ENCODE measurements at places on chromosomes 7 and 10. TPM values are rescaled to one million over a fixed set of nuclear protein-coding genes. Genes with fewer than 3 reads are reported as not detected.

GRCh38 chr7:37431413-37431812 is 17.3 kb downstream of the ELMO1 start:
- no peak for DNase-seq

The DENND2A gene
- total RNA-seq, result 2.7 TPM

DNA sequence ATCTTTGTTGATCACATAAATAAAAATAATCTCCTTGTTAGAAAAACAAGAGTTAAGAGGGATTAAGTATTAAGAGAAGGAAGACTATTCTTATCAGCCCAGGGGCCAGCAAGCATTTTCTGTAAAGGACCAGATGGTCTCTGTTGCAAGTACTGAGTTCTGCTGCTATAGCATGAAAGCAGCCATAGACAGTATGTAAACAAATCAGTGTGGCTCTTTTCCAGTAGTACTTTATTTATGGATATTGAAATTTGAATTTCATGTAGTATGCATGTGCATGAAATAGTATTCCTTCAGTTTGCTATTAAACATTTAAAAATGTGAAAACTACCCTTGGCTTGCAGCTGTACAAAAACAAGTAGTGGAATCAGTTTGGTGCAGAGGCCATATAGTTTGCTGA is 81.7 kb downstream of the STK31 start:
- DNase-seq, result no peak

GRCh38 chr10:28730031-28730778 is 52.9 kb downstream of the BAMBI start:
- DNase-seq, result no peak

- DNase-seq, result no peak
Measured at GRCh38 chr10:31345886-31346285, 26.9 kb downstream of the ZEB1 start.

DNA sequence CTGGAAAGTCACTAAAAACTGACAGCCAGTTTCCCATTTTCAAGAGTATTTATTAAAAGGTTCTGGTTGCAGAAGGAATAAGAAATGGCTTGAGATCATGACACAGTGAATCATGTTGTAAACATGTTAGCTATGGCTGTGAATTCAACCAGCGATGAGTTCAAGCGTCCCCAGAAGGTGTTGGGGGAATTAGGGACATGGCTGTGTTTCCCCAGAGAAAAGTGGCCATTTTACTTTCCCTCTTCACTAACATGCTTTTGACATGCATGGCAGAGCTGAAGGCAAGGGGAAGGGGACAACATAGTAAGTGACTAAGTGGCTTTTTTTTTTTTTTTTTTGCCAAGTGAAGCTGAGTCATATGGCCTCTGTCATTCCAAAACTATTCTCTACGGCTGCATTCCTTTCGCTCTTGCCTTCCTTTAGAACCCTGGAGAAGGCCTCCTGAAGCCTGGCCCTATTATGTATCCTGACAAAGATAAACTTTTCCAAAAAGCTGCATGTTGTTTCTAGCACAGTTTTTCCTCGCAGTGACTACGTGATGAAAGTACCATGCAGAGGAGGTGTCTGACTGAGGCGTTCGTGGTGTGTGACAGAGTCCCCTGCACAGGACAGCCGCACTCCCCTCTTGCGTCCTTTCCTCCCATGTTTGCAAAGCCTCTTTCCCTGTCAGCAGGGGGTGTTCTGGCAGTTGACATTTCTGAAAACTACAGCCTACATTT is 46.9 kb downstream of the EGFR start:
- no peak for DNase-seq

DNA sequence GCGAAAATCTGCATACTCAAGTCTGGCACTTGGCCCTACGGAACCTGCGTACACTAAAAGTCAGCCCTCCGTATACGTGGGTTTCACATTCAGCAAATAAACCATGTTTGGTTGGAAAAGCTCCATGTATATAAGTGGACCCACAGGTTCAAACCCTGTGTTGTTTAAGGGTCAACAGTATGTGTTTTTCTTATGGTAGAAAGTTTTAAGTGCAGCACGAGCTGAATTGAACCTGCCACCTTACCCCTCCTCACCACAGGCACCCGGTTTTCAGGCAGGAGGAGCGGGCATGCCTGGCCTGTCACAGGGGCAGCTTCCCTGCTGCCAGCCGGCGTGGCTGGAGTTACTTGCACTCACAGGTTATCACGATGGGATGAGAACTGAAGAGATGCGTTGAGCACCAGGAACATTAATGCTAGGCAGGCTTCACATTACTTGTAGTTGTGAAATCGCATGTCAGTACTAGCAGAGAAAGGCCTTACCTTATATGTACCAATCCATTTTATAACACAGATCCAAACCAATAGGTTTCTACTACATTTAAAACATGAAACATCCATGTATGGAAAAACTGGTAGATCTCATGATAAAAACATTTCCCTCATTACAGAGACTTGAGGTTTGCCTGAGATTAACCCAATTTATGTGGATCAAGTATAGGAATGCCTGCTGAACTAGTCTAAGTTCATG is 12.9 kb downstream of the INSIG1 start:
- DNase-seq, result no peak

DNA sequence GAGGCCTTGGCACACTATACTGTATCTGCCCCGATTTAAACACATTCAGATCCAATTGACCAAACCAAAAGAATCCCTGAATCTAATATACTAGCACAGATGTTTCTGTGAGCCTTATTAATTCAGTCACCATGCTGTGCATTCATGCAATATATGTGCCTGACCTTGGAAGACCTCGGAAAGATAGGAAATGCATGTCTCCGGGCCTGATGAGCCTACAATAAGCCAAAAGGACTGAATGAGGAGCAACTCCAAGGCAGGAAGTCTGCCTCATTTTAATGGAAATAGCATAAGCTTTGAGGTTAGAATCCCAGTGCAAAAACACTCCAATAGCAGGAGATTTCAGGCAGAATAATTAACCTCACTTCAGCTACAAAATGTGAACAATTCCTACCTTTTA is 316.7 kb downstream of the LRRTM3 start:
- no peak for DNase-seq

All from esophagus squamous epithelium (tissue), 5 donors.